ENCODE measurements at places on chromosomes 11 and 22.

GRCh38 chr22:19673660-19674059 is 40.6 kb upstream of the SEPTIN5 start:
- no peak for DNase-seq

GRCh38 chr22:44142421-44143104 is 38.2 kb upstream of the PARVG start:
- DNase-seq, result no peak

GRCh38 chr22:19900707-19901436 is 40.7 kb upstream of the COMT start:
- DNase-seq, result no peak

DNA sequence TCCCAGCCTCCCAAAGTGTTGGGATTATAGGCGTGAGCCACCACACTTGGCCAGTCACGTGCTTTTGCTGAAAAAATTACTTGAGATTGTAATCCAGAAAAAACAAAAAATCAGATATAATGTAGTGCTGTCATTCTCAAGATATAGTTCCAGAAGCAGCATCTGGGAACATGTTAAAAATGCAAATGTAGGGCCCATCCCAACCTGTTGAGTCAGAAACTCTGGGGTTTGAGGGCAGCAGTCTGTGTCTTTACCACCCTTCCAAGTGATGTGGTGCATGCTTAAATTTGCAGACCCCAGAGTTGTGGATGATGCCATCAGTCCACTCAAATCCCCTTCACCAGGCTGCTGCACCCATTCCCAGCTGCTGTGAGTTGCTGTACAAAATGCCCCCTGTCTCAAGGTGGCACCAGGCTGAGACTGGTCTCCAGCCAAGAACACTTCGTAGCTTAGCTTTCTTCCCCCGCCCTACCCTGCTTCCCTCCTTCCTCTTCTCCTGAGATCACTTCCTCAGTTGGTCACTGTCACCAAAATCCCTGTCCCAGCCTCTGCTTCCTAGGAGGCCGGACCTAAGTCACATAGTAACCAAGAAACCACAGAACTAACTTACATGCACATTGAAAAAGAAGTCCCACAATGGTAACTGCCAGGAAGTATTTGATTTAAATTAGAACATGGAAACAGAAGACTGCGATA is 18.2 kb upstream of the ARRB1 start:
- DNase-seq, result no peak

DNA sequence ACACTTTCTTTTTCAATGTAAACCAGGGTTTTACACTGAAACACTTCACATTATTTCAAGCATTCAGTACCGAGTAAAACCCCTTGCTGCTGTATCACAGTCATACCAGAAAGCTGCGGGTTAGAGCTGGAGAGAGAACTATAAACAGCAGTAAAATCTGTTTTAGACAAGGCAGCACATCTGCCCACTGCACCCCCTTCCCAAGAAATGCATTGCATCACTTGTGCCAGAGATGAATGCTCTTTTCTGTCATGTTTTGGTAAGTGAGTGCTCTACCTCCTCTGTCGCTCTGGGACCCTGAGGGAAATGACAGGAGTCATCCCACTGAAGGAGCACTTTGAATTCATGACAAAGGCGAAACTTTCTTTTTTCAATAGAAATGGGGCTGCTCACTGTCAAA is 107.2 kb downstream of the MAML2 start:
- no peak for DNase-seq

GRCh38 chr11:72001834-72002591 is 3.3 kb downstream of the IL18BP start:
- peak; percentile 36 for DNase-seq

DNA sequence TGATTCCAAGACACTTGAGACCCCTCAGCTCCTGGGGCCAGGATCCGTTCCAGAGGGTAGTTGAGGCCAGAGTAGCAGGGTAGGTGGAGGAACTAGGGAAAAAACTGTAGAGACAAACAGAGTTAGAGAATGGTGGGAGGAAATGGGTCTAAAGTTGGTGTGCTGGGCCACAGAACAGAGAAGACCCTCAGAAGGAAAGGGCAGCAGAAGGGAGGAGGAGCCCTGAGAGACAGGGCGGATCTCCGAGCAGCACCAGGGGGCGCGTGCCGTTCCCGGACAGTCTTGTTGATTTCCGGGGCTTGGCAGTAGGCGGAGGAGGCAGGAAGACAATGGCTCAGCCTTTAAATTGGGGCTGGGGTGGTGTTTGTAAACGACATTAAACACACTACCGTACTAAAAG is 2.4 kb upstream of the CECR2 start:
- DNase-seq, result no peak

DNA sequence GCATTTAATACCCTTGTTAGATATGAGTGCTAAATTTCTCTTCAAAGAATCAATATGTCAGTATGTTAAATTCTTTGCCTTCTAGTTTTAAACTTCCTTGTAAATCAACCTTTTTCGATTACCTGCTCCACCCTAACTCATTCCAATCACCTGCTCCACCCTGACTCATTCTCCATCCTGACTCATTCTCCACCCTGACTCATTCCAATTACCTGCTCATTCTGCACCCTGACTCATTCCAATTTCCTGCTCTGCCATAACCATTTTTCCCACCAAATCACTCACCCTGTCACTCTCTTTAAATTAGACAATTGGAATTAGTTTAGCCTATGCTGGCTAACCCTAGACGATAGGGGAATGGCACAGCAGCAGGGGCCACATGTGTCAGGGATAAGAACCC is 519.5 kb upstream of the LRRC4C start:
- no peak for DNase-seq

DNA sequence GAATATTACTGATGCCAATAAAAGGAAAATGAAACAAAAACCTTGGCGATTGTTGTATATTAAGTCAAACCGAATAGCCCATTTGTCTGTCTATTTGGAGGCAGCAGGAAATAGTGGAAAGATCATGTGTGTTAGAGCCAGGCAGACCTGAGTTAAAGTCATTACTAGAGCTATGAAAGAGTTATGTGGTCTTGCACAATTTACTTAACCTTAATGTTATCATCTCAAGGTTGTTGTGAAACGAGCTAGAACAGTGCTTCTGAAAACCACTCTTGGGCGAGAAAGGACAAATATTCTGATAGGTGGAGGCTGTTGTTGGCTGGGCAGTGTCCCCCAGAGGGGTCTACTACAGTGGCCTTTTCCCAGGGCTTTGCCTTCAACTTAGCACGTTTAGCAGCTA is 60.0 kb upstream of the NUP160 start:
- no peak for DNase-seq

DNA sequence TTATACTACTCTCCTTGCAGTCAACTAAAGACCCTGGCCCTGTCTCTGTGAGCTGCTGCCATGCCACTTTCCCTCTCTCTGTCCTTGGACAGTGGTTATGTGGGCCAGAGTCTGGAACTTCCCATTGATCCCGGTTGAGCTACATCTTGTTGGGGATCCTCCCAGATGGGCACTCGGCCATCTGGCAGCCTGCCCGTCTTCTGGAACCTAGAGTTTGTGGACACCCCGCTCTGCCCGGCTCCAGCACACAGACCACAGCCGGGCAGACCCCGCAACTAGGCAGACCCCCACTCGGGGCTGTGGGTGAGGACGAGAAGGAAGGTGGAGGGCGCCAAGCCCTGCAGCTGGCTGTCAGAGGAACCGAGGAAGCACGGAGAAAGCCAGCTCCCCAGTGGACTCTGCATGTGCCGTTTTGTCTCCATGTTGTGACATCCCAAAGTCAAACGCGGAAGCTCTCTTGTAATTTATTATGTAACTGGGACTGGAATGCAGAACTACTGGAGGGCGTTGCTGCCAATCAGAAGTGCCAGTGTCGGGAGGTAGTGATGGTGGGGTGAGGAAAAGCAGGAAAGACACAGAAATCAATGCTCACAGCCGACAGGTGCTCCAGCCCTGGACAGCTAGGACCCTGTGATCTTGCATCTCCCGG is 207.7 kb downstream of the CEP164 start:
- no peak for DNase-seq

- peak; percentile 36 for DNase-seq
Measured at GRCh38 chr22:17726928-17727897, 47.1 kb downstream of the BID start.

- DNase-seq, result peak; percentile 92
Measured at GRCh38 chr11:535519-536454, at the start of gene HRAS. TSS of gene HRAS (minus strand) at chr11:535576.

GRCh38 chr11:79101656-79102055 is 339.2 kb downstream of the TENM4 start:
- DNase-seq, result no peak
